Right lobe of liver (tissue), 6 donors: ENCODE measurements at places on chromosomes 12 and 14. TPM values are rescaled to one million over a fixed set of nuclear protein-coding genes. Genes with fewer than 3 reads are reported as not detected.

GRCh38 chr12:30902001-30902400, 24.5 kb upstream of the TSPAN11 start:
- no peak overlapping the region for H3K27ac ChIP-seq
- H3K36me3 ChIP-seq: no peaks in the 10 kb centered on the region

Gene PLXNC1
- 6.2 TPM for total RNA-seq

DNA sequence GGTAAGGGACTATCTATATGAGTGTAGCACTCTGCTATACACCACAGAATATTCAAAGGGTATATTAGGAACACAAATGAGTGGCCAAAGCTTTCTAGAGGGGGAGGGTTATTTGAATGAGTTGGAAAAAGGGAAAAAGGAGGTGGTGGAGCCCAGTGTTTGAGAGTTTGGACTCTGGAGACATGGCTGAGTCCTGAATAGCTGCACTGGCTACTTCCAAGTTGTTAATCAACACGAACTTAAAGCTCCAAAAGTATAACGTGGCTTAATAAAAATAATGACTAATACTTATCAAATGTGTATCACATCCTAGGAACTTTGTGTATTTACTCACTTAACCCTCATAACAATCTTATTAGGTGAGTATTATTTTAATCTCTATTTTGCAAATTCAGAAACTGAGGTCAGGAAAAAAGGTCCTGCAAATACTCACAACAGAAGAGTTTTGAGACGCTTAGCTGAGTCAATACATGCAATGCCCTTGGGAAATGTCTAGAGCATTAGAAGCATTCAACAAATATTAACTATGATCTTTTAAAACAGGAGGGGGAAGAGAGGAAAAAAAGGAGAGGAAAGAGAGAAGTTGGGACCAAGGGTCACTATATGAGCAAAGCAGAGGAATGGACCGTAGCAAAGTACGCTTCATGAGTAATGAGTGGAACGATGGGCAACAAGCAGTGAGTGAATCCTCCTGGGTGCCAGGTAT, 189.5 kb upstream of the HMGA2 start:
- H3K27ac ChIP-seq: no peak overlapping the region
- H3K27me3 ChIP-seq: no peaks in the 10 kb centered on the region
- no peaks in the 10 kb centered on the region for H3K36me3 ChIP-seq
- no peak for DNase-seq
- H3K4me1 ChIP-seq: no peaks in the 10 kb centered on the region

Gene FOXG1
- total RNA-seq: not detected

- DNase-seq: no peak
- no peak overlapping the region for H3K4me3 ChIP-seq
- no peak overlapping the region for H3K27ac ChIP-seq
- no peaks in the 10 kb centered on the region for H3K36me3 ChIP-seq
- peaks cover 28% of the 10 kb centered on the region for H3K4me1 ChIP-seq
Observed at GRCh38 chr14:69675245-69675583, 63.8 kb downstream of the SUSD6 start.

DNA sequence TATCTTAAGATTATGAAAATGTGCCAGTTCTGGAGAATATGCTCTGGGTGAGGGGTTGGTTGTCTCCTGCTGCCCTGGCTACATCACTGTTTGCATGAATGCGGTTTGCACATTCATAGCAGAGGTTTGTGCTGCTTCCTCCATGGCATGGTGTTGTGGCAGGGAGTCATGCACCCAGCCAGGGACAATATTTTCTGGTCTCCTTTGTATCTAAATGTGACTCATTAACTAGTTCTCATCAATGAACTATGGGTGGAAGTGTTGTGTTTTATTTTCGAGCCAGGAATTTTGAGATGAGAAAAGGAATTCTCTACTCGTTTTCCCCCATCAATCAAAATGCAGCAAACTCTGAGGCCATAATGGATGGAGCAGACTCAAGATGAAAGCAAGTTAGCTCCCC, 527.3 kb downstream of the SNAPC1 start:
- no peak overlapping the region for H3K27ac ChIP-seq
- H3K4me3 ChIP-seq: no peak overlapping the region
- no peak for DNase-seq
- no peaks in the 10 kb centered on the region for H3K36me3 ChIP-seq
- H3K27me3 ChIP-seq: no peaks in the 10 kb centered on the region

Gene OR11H12
- total RNA-seq: not detected

DNA sequence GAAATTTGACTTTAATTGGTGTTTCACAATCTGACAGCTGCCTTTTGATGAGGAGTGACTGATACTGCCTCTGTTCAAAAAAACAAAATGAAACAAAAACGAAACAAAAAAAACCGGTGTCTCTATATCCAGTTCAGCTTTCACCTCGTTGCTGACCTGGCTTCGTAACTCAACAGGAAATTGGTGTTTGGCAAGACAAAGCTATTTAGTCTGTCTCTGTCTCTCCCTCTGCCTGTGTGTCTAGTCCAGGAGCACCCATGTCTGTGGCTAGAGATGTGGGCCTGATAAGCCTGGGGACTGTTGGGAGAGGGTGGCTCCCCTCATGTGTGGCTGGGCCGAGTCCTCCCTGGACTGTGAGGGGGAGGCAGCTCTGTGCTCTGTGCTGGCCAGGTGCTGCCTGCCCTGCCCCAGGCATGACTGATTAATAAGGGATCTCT, 11.3 kb downstream of the CACNA1C start:
- H3K27ac ChIP-seq: no peak overlapping the region
- no peaks in the 10 kb centered on the region for H3K4me1 ChIP-seq
- H3K36me3 ChIP-seq: no peaks in the 10 kb centered on the region
- no peak overlapping the region for H3K4me3 ChIP-seq
- H3K27me3 ChIP-seq: no peaks in the 10 kb centered on the region

- DNase-seq: no peak
- H3K4me3 ChIP-seq: no peak overlapping the region
Observed at GRCh38 chr14:22892488-22892887, 9.5 kb downstream of the REM2 start.

Gene GLT1D1
- 20.9 TPM for total RNA-seq

GRCh38 chr14:90717916-90718315, 98.3 kb downstream of the TTC7B start:
- no peak overlapping the region for H3K27ac ChIP-seq
- H3K27me3 ChIP-seq: no peaks in the 10 kb centered on the region
- no peak for DNase-seq
- no peaks in the 10 kb centered on the region for H3K36me3 ChIP-seq
- no peak overlapping the region for H3K4me3 ChIP-seq
- no peaks in the 10 kb centered on the region for H3K4me1 ChIP-seq

Gene KRT75
- total RNA-seq: not detected

- H3K27me3 ChIP-seq: no peaks in the 10 kb centered on the region
- no peaks in the 10 kb centered on the region for H3K36me3 ChIP-seq
- no peaks in the 10 kb centered on the region for H3K4me1 ChIP-seq
- no peak overlapping the region for H3K27ac ChIP-seq
Observed at GRCh38 chr12:19223018-19223417, 93.5 kb downstream of the PLEKHA5 start.

GRCh38 chr12:81573228-81573627, 185.9 kb downstream of the PPFIA2 start:
- no peaks in the 10 kb centered on the region for H3K27me3 ChIP-seq
- no peaks in the 10 kb centered on the region for H3K4me1 ChIP-seq
- H3K4me3 ChIP-seq: no peak overlapping the region
- DNase-seq: no peak

GRCh38 chr14:105911006-105911847, 384.8 kb downstream of the TMEM121 start:
- DNase-seq: peak; percentile 37
- H3K36me3 ChIP-seq: no peaks in the 10 kb centered on the region
- no peaks in the 10 kb centered on the region for H3K27me3 ChIP-seq

DNA sequence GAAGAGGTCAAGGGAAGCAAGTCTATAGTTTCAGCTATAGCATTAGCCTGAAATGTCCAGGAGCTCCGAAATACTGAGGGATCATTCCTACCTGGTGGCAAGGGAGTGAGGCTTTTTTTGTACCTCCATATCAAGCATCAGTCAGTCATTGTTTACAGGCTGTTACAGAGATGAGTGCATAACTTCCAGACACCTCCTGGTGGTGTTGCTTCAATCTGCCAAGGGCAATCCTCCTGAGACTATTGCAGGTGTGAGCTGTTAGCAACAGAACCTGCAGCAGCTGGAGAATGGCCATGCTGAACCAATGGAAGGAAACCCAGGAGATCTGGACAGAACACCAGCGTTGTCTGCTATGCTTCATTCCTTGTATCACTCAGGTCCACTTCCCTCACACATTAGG, 80.0 kb upstream of the SLC8A3 start:
- no peak for DNase-seq
- H3K36me3 ChIP-seq: no peaks in the 10 kb centered on the region
- no peaks in the 10 kb centered on the region for H3K4me1 ChIP-seq
- no peak overlapping the region for H3K27ac ChIP-seq
- H3K27me3 ChIP-seq: no peaks in the 10 kb centered on the region

DNA sequence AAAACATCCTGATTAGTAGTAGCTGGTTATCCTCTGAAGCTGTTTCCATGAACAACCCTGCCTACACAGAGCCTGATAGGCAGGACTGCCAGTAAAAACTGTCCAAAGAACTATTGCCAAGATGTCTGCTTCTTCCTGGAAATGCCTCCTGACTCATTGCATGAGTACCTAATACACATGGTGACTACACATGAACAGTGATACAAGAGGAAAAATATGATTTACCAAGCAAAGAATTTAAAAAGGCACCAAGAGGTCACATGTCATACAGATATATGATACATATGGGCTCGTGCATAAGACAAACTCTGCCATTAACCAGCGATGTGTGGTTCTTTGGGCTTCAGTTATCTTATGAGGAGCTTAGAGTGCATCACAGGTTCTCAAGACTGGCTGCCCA, 552.3 kb downstream of the SLC16A7 start:
- no peaks in the 10 kb centered on the region for H3K36me3 ChIP-seq
- H3K27ac ChIP-seq: no peak overlapping the region
- H3K4me3 ChIP-seq: no peak overlapping the region
- H3K4me1 ChIP-seq: no peaks in the 10 kb centered on the region
- H3K27me3 ChIP-seq: no peaks in the 10 kb centered on the region
- no peak for DNase-seq

Gene DDN
- total RNA-seq: not detected

DNA sequence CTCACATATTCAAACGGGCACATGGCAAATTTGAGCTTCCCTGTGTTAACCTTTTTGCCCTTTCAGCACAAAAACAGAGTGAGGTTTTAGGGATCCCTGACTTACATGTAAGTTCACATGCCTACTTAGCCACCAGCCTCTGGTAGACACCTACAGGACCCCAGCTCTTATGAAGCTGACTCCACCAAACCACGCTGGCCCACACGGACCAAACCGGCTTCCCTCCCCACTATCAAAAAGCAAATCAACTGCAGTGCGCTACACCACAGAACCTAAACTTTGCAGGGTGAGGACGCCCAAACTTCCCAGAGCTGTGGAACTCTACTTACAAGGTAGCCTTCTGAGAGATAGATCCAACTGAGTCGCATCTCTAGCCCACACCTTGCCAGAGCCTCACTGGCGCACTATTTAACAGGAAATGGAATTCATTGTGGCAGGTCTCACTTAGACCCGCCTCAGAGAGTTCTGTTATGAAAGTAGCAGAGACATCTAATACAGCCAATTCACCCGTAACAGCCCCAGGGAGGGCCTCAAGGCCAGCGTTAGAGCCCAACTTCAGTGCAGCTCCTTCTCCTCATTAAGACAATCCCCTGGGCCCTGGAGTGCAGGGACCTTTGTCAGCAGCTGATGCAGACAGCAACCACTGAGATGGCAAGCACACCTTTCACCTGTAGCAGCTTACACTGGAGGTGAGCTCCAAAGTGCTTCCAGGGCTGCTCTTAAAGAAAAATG, 49.2 kb downstream of the SH2B3 start:
- H3K4me3 ChIP-seq: no peak overlapping the region
- H3K27me3 ChIP-seq: no peaks in the 10 kb centered on the region
- DNase-seq: no peak

Gene SERPINA12
- total RNA-seq: 2.8 TPM

DNA sequence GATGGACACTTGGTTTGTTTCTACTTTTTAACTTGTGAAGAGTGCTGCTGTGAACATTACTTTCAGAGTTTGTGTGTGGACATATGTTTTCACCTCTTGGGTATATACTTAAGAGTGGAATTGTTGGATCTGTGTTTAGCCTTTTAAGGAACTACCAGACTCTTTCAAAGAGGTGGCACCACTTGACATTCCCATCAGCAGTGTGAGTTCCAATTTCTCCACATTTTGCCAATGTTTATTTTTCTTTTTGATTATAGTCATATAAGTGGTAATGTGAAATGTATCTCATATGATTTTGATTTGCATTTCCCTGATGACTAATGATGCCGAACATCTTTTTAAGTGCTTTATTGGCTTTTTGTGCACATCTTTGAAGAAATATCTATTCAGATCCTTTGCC, 44.8 kb downstream of the ARHGAP5 start:
- no peak overlapping the region for H3K27ac ChIP-seq
- no peaks in the 10 kb centered on the region for H3K27me3 ChIP-seq
- no peaks in the 10 kb centered on the region for H3K36me3 ChIP-seq
- H3K4me1 ChIP-seq: no peaks in the 10 kb centered on the region

DNA sequence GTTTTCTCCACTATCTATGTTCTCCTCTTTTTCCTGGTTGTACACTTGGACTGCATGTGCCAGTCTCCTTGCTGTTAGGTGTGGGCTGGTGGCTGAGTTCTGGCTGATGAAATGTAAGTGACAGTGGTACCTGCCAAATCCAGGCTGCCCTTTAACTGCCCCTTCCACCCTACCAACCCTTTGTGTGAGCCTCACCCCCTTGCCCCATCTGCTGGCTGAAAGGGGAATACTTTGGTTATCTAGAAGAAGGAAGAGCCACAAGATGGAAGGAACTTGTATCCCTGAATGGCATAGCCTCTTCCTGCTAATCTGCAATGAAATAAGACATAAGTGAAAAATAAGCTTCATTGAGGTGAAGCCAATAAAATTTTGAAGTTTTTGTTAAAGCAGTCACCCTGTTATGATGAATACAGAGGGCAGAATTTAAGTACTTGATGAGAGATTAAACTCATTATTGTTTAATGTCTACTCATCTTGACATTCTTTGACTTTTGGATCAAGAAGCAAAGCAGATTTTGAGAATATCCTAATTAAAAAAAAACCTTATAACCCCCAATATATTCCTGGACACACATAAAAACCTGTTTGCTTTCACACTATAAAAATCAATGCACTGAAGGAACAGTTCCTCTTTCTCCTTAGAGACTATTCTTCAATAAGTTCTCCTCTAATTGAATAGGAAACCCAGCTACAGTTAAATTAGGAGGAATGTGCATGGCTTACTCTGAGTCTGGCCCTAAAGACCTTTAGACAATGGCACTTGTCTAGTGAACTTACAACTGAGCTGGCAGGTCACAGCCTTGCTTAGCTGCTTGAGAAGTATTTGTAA, 262.6 kb upstream of the BTG1 start:
- no peak overlapping the region for H3K27ac ChIP-seq
- no peak overlapping the region for H3K4me3 ChIP-seq
- H3K27me3 ChIP-seq: no peaks in the 10 kb centered on the region
- H3K36me3 ChIP-seq: no peaks in the 10 kb centered on the region
- peak; percentile 57 for DNase-seq

DNA sequence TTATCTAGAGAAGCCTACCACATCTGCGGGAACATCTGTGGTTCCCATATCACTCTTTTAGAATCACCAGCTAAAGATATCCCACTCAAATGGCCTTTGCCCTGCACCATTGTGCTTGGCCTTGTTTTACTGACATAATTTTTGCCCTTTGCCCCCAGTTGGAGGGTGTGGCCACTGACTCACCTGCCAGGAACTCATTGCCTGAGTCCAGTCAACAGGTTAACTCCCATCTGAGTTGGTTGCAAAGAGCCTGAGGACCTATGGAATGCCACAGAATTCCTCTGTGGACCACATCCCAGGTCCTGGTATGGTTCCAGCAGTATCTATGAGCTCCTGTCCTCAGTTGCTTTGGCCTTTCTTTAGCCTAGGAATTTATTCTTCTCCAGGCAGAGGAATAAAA, 55.7 kb upstream of the PTGR2 start:
- H3K4me3 ChIP-seq: no peak overlapping the region
- peak overlapping the region; percentile 15 for H3K27ac ChIP-seq
- H3K27me3 ChIP-seq: no peaks in the 10 kb centered on the region
- no peaks in the 10 kb centered on the region for H3K36me3 ChIP-seq
- DNase-seq: peak; percentile 59
